ENCODE measurements at places on chromosomes 12 and 14.
A peak's percentile ranks its signal among the peaks of the same experiment; 100 is the strongest.

DNA sequence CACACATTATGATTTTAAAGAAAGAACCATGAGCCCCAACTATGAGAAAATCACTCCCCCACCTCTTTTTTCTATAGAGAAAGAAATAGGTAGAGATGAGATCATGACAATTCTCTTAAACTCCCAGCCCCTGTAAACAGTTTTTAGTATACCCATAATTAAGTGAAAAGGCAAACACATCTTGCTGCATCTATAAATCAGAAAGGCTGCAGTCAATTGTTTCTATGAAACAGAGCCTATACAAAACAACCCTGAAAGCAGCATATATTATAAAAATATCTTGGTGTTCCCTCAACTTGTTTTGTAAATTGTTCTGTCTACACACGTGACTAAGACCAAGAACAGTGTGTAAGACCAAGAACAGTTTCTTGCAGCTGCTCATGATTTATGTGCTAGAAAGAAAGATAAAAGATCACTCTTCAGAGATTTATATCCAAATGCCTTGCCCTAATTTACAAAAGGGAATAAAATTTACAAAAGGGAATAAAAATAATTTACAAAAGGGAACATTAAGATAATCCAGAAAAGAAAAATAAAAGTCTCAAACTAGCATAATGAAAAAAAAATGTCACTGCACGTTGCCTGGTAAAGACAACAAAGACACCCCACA lies 4.8 kb downstream of the KITLG start:
- no peak for DNase-seq

DNA sequence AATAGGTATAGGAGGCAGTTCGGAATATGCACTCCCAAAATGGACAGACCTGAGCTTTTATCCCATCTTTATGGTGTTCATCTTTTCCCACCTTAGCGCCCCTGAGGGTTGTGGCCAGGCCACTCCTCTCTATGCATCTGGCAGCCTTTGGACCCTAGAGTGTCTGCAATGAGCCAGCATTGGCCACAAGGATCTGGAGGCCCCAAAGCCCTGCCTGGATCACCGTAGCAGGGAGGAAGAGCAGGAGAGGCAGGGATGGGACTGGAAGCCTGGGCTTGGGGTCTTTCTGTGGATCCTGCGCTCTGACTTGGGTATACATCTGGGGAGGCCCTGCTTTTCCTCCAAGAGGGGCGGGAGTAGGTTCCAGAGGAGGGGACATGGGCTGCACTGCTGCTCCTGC lies 52.5 kb downstream of the PLEKHG3 start:
- no peak for DNase-seq

DNA sequence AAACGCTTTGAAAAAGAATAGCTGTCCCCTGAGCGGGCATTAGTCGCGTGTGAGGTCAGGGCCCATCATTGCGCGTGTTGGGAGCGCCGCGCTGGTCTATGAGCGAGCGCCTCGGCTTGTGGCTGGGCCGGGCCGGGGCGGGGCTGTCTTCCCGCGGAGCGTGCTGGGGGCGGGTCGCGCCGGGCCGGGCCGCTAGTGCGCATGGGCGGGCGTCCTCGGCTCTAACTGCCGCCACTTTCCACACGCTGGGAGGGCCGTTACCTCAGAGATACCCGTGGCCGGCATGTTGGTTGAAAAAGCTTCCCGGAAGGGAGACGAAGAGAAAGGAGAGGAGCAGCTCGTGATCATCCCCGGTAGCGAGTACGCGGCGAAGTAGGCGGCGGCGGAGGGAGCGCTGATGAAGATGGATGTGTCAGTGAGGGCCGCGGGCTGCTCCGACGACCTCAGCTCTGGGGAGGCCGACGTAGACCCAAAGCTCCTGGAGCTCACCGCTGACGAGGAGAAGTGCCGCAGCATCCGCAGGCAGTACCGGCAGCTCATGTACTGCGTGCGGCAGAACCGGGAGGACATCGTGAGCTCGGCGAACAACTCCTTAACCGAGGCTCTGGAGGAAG lies at the start of gene EID3:
Gene EID3, plus strand, starts transcription at position 202 of the 614 bp plus-strand sequence. Its CDS starts 196 bp downstream, at position 398.
- peak; percentile 84 for DNase-seq

- no peak for DNase-seq
Measured at GRCh38 chr12:57823131-57823907, 4.8 kb upstream of the AVIL start.

GRCh38 chr12:269191-269590 lies 6.6 kb upstream of the SLC6A13 start:
- DNase-seq = no peak

DNA sequence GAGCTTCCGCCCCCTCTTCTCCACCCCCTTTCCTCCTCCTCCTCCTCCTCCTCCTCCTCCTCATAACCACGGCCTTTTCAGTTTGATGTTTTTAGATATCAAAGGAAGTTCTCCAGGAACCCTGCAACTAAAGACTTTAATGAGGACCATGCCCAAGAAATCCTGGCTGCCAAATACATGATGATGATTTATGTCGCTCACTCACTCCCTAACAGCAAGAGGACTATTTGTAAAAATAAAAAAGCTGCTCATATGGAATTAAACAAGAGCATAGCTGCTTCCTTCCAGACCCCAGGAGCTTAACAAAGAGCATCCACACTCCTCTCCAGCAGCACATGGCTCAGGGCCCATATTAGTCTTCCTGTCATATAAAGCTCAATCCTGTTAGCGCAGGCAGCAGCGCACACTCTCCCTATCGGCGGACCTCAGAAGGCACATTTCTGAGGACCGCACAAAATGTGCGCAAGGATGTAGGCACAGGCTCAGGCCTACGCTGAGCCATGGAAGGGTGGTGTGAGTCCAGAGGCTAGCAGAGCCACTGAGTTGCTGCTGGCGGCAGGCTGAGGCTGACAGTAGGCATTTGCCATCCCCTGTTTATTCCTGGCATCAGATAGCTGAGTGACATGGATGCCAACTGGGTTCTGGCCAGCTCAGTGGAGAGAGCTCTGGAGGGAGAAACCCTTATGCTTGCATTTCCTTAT lies 232.8 kb downstream of the MSRB3 start:
- DNase-seq = no peak

DNA sequence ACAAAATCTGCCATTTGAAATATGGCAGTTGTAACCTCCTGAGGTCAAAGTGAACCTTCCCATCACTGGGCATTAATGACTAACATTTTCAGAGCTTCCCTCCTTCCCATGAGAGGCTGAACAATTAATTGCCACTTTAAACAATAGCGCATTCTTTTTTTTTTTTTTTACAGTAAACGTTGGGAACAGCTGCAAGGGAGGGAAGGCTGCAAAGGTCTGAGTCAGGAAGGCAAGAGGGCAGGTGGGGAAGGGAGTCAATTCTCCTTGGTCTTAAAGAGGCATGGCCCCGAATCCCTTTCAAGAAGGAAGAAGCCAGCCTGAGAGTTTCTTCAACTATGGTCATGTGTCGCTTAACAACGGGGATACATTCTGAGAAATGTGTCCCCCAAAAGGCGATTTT lies 41.0 kb upstream of the PLEKHG3 start:
- DNase-seq = no peak

DNA sequence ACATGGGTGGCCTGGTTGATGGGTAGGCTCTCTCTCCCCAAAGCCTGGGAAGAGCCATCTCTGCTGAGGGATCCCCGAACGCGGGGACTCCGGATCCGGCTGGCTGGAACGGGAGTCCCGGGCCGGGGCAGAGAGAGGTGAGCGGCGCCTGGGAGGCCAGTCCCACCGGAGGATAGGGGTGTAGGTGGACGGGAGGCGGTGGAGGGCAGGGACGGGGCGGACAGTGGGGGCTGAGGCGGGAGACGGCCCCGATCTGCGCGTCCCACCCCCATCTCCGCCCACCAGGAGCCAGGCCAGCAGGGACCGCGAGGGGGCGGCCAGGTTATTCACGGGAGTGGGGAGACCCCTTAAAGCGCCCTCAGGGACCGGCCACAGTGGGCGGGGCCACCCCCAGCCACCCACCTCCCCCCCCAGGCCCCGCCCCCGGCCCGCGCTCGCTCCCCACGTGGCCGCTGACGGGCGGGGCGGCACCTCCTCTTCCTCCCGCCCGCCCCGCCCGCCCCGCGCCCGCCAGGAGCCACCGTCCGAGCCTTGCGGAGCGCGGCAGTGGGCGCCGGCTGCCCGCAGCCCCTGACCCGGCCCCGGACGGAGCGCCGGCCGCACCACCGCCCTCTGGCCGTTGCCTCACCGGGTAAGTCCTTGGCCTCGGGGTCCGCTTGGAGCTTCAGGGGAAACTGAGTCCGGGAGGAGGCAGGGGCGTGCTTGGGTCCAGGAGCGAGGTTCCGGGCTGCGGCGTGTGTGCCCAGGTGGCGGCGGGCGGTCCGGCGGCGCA lies at the start of gene INF2:
Gene INF2, plus strand, starts transcription at position 510 of the 772 bp plus-strand sequence. CDS start 11,748 bp downstream, outside the sequence.
- DNase-seq = no peak

DNA sequence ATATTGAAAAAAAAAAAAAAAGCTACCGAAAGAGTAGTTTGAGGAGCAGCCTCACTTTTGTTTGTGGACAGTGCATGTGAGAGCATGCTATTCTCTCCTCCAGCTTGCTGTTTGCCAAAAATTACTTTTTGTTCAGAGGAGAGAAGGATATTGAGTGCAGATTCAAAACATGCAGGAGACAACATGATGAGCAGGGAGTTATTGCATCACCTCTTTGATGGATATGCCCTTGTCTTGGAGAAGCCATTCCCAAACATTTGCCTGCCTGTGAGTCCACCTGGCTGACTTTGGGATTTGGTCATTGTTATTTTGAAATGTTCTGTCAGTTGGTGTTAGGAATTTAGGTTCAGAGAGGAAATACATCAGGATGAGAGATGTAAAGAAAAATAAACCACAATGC lies 2.4 kb downstream of the C12orf75 start:
- no peak for DNase-seq

- DNase-seq = no peak
Measured at GRCh38 chr14:54632452-54632851, 65.5 kb downstream of the SAMD4A start.

- no peak for DNase-seq
Measured at GRCh38 chr12:39359645-39360044, 83.3 kb downstream of the KIF21A start.

DNA sequence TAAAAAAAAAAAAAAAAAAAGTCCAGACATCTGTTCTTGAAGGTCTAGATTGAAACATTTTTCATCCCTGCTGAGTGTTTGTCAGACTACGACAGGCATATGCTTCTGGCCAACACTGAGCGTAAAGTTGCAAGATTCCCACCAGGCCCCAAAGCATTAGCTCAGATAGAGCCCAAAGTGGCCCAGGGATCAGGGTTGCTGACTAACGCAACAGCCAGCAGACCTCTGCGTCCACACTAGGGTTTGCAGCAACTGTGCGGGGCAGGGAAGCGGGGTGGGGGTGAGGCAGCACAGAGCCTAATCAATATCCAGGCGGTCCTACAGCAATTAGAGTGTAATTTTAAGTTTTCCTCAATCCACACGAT lies 55.7 kb downstream of the SSH1 start:
- DNase-seq = no peak

DNA sequence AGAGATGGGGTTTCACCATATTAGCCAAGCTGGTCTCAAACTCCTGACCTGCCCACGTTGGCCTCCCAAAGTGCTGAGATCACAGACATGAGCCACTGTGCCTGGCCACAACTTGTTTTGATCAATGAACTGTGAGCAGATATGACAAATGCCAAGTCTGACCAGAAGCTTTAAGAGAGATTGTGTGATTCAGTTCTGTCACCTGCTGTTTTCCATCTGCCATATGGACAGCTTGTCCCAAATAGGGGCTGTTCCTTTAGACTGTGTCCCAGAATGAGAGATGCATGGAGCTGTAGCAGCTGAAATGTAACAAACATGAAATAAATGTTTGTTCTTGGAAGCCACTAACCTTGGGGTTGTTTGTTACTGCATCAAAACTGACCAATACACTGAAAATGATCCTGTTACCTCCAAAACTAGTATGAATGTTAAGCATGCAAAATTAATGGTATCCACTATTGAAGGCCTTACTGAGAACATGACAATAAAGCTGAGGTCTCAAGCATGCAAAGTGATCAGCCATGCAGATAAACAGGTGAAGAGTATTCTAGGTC lies 65.9 kb upstream of the MED13L start:
- no peak for DNase-seq

DNA sequence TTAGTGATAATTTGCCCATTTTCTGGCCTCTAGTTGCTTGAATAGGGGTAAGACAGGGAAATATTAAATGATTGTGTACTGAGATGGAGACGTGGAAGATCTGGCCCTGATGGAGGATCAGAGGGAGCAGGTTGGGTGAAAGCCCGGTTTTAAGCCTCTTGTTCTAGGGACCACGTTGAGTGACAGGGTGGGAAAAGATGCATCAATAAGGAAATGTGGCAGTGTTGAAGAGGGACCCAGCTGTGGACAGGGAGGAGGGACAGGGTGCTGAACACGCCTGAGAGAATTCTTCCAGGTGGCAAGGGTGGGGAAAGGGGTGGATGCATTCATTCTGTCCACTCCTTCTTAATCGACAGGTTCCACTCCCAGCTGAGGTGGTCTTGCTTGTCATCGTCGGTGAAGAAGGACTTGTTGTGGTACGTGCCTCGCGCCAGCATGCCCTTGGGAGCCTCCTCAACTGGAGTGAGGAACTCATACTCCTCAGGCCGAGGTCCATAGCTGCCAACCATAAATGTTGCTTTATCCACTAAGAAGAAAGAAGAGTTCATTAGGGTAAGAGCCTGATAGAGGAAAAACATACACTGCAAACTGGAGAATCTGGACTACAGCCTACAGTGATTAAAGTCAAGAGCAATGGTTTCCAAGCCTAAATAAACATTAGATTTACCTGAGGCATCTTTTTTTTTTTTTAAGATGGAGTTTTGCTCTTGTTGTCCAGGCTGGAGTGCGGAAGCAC lies 4.0 kb upstream of the ERP27 start:
- DNase-seq = no peak

- no peak for DNase-seq
Measured at GRCh38 chr12:29428633-29429032, 47.7 kb upstream of the ERGIC2 start.

- no peak for DNase-seq
Measured at GRCh38 chr14:29627137-29627536, 300.5 kb downstream of the PRKD1 start.

DNA sequence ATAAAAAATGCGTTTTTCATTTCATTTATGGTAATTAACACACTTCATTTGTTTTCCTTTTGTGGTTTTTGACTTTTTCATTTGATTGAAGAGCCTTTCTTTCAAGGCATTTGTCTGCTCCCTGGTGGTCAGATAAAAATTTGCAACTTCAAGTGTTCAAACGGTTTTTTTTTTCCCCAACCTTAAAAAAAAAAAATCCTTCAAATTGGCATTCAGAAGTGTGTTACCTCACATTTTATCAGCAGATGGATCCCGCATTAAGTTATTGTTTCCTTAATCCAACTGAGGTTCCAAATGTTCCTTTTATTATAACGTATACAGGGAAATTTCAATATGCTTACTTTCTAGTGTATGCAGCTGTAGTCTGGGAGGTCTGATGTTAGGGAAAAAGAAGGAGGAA lies 47.2 kb downstream of the MYF5 start:
- no peak for DNase-seq

GRCh38 chr12:82638324-82638723 lies 48.4 kb upstream of the TMTC2 start:
- DNase-seq = no peak
